Stimulated activated CD4-positive, alpha-beta T cell treated with anti-CD3 and anti-CD28 coated beads, Interleukin-1b, Interleukin-23, amount 100 ng/mL, for 1 hour (primary cell): ENCODE measurements at places on chromosomes 3 and 15.

- no peak for DNase-seq
Observed at GRCh38 chr3:186165331-186165730, 56.4 kb upstream of the ETV5 start.

- DNase-seq = no peak
Observed at GRCh38 chr3:27456554-27456953, 27.6 kb downstream of the SLC4A7 start.

DNA sequence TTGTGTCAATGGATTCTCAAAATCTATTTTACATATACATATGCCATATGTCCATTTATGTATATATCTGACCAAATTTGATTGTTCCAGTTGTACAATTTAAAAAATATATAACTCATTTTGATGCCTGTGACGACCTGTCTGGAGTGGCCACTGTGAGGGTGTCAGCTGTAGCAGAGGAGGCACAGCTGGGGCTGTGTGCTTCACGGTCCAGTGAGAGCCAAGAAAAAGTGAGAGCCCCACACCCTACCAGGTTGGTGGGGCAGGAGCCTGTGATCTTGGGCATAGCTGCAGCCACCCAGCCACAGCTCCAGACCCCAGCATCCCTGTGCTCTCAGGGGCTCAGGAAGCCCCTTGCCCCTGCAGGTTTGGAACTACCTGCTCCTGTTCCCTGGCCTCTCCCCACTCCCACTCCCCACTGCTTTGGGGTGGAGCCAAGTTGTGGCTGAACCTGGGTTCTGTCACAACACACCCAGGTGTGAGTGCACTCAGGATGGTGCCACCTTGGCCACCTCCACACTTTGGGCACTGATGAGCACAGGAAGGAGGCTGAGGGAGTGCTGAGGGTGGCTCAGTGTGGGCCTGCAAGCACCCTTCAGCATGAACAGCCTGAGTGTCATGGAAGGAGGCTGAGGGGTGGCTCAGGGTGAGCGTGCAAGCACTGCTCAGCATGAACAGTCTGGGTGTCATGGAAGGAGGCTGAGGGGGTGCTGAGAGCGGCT lies 161.1 kb upstream of the ROBO1 start:
- no peak for DNase-seq

DNA sequence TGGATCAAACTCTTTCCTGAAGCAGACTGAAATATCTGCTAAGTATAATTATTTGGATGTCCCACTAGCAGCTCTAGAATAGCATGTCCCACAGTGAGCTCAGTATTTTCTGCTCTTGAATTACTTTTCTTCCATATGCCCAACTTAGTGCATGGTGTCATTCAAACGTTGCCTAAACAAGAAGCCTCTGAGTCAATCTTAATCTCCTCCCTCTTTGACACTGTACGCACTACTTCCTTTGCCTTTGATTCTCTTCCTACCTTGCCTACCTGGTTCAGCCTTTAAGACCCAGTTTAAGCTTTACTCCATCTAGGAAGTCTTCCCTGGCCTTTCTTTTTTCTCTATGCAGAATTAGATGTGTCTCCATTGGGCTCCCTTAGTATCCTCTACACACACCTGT lies 54.5 kb downstream of the SEC22A start:
- DNase-seq = no peak
